ENCODE measurements at places on chromosomes 3 and 15.
A peak's percentile ranks its signal among the peaks of the same experiment; 100 is the strongest.

DNA sequence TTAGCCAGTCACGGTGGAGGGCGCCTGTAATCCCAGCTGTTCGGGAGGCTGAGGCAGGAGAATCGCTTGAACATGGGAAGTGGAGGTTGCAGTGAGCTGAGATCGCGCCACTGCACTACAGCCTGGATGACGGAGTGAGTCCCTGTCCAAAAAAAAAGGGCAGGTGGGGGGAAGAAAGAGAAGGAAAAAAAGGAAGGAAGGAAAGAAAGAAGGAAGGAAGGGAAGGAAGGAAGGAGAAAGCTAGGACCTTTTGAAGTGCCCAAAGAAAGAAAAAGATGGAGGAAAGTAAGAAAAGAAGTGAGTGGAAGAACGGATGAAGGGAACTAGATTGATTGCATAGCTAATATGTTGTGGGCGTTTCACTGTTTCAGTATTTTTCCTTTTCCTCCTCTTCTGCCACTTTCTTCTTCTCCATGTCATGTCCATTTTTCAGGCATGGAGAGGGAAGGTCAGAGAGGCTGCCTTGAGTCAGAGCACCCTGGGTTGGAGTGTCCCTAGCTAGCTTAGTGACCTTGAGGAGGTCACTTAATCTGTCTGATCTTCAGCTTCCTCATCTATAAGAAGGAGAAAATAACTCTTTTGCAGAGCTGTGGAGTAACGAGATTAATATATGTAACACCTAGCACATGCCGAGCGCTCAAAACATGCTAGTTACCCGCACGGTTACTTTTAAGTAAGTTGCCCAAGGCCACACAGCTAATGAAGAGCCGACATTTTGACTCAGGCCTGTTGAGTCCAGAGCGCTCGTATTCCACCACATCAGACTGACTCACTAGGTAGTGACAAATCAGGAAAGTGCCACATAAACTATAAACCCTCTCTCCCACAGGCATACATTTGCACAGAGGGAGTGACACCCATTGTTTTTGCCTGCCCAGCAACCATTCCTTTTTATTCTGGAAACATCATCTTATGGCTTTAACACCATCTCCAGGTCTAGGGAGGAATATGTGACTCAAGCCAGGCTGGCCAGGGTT is 42.2 kb downstream of the BHLHE40 start:
- DNase-seq = peak; percentile 37

DNA sequence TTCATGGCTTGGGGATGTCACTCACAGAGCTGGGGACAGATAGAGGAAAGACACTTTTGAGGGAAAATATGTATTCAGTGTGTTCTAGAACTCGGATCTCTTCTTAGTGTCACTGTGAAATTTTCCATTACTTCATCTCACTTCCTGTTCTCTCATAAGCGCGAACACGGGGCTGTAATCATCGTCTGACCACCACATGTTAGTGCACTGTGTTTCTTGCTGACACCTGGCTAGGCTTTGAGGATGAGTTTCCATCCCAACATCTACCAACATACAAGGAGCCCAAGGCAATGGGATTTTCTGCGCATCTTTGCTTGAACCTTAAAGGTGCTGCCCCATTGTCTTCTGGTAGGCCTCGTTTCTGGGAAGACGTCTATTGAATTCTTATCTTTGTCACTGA is 84.0 kb downstream of the LIPC start:
- DNase-seq = no peak

DNA sequence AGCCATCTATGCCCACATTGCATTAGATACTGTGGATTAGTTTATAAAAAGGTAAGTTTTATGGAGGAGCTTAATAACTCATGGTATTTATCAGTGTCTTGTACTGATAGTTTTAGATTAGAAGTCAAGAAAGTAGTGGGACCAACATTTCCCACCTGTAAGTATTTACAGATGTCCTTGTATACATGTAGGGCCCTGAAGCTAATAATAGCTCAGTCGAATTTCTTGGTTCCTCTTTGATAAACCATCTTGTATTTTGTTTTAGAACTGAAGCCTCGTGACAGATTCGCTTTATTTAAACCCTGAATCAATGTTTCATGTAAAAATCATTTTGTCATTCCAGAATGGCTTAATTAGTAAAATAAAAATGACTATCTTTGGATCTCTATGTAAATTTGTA is 73.4 kb downstream of the CRYBG3 start:
- no peak for DNase-seq

DNA sequence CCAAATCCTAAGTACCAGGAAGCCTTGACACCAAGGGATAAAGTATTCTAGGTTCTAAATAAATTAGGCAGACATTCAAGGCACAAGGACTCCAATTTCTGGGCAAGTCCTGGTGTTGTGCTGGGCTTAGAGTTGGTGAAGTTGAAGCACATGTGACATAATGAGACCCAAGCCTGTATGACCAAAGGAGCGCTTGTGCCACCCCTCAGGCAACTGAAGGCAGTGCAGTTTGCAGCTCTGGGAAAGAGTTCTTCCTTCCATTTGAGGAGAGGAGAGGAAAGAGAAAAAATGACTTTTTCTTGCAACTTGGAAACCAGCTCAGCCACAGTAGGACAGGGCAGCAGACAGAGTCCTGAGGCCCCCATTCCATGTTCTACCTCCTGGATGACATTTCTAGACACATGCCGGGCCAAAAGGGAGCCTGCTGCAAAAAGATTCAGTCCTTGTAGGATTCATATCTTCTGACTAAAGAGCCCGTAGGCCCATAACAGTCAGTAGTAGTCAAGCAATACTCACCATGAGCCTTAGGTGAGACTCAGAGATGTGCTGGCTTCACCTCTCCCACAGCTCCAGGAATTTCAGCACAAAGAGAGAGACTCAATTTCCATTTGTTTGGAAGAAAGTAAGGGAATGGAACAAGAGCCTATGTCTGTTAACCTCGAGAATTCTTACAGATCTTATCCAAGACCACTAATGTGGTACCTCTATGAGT is 588.8 kb upstream of the BCHE start:
- DNase-seq = no peak

DNA sequence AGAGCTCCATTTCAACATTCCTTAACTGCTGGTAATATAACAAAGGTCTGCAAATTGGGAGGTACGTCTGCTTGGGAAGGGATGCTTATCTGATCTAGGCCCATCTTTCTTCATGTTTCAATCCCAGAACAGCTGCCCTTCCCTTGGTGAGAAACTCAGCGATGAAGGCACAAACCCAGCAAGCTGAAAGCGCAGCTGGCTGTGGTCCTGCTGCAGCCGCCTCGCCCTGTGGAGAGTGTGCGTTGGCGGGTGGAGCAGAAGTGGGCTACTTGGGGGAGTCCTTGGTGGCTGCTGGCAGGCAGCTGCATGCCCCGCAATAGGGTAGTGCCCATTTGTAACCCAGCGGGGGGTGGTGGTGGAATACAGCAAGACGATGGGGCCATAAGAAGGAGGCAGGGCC is 160.6 kb upstream of the WNT5A start:
- DNase-seq = no peak

GRCh38 chr3:127791221-127791913 is 30.9 kb downstream of the MGLL start:
- no peak for DNase-seq

- DNase-seq = no peak
Observed at GRCh38 chr3:182583545-182583944, 209.8 kb upstream of the ATP11B start.

DNA sequence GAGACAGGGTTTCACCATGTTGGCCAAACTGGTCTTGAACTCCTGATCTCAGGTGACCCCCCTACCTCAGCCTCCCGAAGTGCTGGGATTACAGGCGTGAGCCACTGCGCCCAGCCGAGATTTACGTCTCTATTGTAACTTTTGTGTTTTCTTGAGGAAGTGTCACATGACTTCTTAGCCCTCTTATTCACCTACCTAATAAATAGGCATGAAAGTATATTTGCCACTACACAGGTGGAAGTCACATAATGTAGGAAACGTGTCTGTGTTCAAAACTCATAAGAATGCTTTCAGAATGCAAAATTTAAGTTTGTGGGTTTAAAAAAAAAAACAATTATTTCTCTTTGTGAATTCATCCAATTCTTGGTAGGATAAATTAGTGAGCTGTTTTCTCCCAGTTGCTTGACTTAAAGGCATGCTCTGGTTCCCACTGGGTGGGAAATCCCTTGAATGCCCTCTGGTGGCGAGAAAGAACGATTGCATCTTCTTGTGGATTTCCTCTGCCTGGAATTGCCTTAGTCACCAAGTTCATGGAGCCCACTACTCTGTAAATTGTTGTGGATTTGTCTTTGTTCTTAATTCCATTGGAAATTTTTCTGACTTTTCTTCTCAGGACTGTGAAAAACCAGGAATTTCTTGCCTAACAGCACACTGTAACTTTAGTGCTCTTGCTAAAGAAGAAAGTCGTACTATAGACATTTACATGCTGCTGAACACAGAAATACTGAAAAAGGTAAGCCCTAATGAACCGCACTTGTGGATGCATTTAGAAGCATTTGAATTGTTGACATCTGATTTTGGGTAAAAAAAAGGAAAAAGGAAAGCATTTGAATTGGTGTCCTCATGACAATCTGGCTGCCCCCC is 82.2 kb upstream of the CTDSPL start:
- DNase-seq = no peak

GRCh38 chr15:48120745-48121144 is at the start of gene SLC24A5:
SLC24A5 (plus strand) TSS chr15:48120990; CDS start chr15:48121045, 55 bp downstream.
- DNase-seq = no peak

- DNase-seq = no peak
Observed at GRCh38 chr15:86165265-86166211, 85.9 kb downstream of the AGBL1 start.

GRCh38 chr15:64024172-64025050 is 21.9 kb downstream of the DAPK2 start:
- no peak for DNase-seq

GRCh38 chr3:126434264-126434590 is 39.5 kb downstream of the CFAP100 start:
- no peak for DNase-seq

DNA sequence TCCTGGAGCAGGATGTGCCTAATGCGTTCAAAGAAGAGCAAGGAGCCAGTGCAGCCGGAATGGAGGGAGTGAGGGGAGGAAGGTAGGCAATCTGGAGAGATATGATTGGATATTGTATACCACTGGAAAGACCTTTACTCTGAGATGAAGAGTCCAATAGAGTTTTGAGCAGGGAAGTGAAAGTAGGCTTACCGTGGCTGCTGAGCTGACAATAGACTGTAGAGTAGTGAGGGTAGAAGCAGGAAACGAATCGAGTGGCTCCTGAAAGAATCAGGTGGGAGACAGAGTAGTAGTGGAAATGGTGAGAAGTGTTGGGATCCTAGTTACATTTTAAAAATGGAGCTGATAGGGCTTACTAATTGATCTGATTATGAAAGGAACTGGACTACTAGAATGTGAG is 51.8 kb upstream of the NUDT16 start:
- DNase-seq = no peak

GRCh38 chr3:151372063-151372820 is 12.3 kb downstream of the P2RY12 start:
- no peak for DNase-seq

DNA sequence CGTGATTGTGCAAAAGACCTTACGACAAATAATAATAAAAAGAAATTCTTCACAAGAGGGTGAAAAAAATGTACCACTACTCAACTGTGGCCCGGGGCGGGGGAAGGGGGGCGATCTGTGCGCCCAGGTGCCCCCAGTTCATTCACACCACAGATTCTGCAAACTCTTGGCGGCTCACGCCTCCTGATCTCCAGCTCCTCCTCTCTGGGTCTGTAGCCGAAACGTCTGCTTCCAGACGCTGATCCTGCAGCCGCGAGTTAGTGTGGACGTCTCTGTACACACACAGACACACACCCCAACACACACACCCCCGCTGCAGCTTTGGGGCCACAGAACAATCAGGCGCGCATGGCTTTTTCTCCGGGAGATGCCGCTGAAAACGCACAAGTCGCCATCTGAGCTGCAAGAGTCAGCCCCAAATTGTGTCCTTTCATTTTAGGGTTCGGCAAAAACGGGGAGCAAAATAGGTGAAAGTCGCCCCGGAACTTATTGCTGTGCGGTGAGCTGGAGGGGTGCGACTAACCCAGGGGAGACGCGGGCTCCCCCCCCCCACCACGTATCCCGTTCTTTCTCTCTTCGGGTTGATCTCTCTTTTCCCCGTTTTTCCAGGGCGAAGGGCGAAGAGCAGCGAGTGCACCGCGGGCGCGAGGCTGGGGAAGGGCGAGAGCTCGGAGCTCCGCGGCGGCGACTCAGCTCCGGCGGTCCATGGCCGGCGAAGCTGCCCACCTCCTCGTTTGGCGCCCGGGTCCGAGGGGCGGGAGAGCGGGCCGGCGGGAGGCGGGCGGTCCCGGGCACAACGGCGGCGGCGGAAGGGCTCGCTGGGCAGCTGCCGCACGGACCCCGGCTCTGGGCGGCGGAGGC is 505 bp upstream of the WNT5A start:
- no peak for DNase-seq

GRCh38 chr3:53668872-53669271 is 174.5 kb downstream of the CACNA1D start:
- no peak for DNase-seq

GRCh38 chr15:93848490-93848889 is 382.9 kb upstream of the MCTP2 start:
- no peak for DNase-seq

- DNase-seq = no peak
Observed at GRCh38 chr15:96515371-96515770, 184.9 kb downstream of the NR2F2 start.

DNA sequence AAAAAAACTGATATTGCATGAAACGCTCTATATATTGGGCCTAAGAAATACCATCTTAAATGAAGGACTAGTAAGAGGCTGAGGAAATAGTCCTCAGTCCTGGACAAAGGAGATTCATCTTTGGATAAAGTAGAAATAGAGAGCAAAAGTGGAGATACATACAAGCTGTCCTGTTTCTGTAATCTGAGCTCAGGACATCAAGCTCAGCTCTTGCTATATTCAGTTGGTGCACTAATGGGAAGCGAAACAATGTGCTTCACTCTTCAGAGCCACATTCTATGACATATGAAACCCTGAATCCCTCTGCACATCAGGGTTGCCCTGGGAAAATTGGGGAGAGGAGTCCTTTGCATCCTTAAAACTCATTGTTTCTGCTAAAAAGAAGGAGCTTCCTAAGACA is 290.7 kb downstream of the VPS13C start:
- no peak for DNase-seq
